NCI-H187 treated with DMSO at 0.1 percent for 48 hours (cell line): ENCODE measurements at places on chromosomes 13 and 19.

GRCh38 chr19:7870571-7871436 lies 3.4 kb downstream of the PRR36 start:
- DNase-seq: no peak

DNA sequence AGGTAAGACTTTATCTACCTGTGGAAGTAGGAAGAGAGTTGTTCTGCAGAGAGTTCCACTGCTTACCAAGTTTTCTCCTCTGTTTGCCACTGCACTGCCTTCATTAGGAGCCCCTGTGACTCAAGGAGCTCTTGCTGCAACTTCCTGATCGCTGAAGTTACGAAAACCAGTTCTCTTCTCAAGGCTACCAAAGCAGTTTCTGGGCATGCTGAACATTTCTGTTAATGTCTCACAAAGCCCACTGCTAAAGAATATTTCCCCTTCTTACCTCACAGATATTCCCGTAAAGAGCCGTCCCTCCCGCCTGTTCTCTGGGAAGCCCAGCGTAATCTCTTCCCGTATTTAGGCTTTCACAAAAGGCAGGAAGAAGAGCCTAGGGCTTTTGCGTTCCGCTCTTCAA lies 82.6 kb upstream of the OXGR1 start:
- no peak for DNase-seq

DNA sequence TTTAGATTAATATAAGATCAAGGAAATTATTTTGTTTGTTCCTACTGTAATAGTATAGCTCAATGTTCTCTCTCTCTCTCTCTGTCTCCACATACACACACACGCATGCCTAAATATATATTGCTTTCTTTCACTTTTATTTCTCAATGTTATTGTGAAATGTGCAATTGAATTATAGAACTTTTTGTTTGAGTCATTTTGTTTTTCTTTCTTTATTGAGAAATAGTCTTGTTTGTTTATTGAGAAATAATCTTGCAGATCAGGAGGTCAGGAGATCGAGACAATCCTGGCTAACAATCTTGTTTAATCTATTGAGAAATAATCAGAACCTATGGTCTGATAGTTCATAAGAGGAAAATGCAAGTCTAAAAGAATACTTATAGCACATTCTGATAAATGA lies 1581.3 kb downstream of the EFNB2 start:
- no peak for DNase-seq

GRCh38 chr13:102907016-102907756 lies 61.4 kb downstream of the ERCC5 start:
- DNase-seq: no peak

DNA sequence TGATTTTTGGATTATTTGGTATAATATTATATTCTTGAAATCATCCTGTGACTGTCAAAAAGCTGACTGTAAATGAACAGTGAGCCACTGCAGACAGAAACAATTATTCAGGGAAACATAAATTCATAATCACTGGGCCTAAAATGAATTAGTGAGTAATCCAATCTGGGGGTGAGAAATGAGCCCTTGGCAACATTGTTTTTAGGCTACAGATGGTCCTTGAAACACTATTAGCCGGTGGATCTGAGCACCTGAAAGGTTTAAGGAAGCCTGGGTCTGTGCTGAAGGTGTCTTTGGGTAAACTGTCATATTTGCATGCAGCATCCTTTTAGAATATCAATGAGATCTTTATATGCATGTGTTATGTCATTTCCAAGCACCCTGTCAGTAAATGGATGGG lies 290.7 kb downstream of the ATP8A2 start:
- no peak for DNase-seq

- no peak for DNase-seq
These were observed 13.0 kb downstream of the BRME1 start for GRCh38 chr19:13892870-13893269.

- DNase-seq: no peak
These were observed 44.7 kb upstream of the ZNF429 start for GRCh38 chr19:21460686-21461085.

DNA sequence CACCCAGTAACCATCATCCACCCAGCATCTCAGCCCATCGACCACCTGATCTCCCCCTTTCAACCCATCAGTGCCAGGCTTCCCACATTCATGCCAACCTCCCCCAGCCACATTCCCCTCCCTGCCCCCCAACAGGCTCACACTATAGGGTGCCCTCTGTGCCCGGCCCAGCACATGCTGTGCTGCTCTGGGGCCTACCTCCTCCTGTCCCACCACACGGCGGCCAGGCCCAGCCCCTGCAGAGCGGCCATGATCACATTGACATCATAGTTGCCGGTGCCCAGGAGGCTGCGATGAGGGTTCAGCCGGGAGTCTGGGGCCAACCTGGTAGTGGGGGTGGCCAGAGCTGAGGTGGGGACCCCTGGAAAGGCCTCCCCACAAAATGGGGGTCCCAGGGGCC lies 3.6 kb downstream of the JOSD2 start:
- DNase-seq: no peak

DNA sequence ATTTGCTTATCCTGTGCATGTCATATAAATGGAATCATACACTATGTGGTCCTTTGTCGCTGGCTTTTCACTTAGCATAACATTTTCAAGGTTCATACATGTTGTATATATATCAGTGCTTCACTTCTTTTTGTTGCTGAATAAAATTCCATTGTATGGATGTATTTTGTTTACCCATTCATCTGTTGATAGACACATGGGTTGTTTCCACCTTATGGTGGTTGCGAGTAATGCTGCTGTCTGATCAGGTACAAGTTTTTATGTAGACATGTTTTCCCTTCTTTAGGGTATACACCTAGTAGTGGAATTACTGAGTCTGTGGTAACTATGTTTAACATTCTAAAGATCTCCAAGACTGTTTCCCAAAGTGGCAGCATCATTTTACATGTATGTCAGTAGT lies 102.5 kb downstream of the RNF17 start:
- no peak for DNase-seq

DNA sequence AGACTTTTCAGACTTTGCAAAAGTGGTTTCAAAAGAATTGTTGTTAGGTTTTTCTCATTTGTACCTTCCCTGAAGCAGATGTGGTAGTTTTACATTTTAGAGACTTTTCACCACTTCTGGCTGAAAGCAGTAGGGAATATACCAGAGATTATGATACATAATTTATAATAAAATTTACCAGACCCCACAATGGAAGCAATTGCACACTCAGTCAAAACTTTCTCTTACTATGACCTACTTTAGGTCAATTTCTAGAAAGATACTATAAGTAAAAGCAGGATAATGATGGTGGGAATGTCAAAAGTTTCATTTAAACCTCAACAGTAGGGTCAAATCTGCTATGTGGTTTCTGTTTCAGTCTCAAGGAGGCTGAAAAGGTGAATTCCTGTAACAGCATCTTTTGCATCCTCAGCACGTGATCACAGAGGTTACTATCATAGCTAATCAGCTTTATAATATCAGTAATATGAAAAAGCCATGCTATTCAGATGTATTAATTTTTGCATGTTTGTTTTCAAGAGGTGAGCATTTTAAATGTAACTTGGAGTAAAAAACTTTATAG lies 26.9 kb downstream of the PCCA start:
- no peak for DNase-seq

DNA sequence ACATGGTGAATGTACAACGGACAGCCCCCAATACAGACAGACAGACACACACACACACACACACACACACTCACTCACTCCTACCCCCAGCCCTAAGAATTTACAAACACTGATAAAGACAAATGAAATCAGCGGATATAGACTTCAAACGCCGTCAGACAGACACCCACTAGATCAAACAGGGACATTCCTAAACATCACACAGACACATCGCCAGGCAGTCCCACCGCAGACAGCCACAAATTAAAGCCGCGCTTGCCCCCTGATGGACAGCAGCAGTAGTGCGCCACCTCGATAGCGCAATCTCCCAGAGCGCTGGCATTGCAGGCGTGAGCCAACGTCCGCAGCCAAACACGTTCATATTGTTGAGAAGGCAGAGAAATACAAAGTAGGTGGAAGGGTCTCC lies 24.7 kb upstream of the ADGRE1 start:
- DNase-seq: no peak

DNA sequence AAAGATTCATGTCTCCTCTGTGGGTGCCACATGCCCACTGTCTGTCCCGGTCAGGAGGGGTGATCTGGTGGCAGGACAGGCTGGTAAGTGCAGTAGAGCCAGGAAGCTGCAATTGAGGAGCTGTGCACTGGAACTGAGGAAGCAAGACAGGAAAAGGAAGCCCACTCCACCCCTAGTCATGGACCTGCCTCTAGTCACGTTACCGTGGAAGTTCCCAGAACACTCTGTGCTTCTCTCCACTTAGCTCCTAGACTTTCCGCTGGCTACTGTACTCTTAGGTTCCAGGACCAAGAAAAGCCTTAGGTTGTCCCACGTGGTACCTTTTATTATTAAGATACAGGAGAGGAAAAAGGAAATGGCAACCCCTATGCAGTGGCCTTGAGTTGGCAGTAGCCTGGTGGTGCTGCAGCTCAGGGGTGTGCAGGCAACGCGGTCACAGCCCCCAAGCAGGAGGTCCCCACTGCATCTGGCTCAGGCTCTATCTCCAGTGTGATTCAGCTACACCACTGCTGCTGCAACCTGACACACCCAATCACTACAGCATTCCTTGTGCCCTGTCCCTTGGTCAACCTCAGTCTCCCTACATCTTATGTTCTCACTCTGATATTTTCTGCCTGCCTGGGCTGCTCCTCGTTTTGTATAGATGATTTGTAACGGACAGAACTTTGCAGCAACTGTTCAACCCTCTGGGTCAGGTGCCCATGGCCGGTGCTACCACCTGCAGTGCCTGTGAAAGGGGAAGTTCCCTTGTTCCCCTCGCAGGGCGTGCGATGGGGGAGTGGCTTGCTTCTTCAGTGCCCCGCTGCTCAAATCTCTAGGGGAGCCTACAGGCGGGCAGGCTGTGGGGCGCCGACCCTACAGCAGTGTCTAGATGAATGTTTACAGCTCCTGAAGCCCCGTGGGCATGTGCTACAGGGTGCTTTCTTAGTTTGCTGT lies 24.4 kb upstream of the GPR12 start:
- DNase-seq: no peak

DNA sequence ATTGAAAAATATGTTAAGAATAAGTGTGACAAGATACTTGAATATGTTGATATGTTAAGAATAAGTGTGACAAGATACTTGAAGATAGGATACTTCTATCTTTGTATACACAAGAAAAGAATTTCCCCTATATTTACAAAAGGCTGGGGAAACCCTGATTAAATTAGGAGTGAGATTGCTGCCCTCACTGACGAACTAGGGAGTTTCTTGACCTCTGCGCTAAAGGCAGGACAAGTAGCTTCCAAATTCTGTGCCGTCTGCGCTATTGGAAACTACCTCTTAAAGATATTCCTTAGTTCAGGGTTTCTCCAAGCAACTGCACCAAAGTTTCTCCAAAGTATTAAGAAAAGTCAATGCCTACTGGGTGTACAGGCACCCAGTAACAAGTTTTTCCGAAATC lies 730 bp downstream of the ZNF260 start:
- DNase-seq: no peak

DNA sequence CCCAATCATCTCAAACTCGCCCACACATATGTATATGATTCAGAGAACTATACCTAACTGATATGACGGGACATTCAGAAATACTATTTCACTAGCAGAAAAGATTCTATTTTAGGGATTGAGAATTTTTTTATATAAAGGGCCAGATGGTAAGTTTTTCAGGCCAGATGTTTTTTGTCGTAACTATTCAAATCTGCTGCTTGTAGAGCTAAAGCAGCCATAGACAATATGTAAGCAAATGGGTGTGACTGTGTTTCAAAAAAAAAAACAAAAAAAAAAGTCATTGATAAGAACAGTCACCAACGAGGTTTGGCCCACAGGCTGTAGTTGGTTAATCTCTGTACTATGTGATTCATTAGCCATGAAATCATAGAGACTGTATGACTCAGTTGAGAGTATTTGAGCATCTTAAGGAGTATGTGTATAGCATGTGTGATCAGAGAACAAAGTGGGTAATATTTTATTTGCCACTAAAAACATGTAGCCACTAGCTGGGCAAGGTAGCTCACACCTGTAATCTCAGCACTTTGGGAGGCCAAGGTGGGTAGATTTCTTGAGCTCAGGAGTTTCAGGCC lies 2724.7 kb downstream of the PCDH9 start:
- DNase-seq: no peak

- DNase-seq: no peak
These were observed 371.4 kb upstream of the SLC10A2 start for GRCh38 chr13:103437651-103438050.

DNA sequence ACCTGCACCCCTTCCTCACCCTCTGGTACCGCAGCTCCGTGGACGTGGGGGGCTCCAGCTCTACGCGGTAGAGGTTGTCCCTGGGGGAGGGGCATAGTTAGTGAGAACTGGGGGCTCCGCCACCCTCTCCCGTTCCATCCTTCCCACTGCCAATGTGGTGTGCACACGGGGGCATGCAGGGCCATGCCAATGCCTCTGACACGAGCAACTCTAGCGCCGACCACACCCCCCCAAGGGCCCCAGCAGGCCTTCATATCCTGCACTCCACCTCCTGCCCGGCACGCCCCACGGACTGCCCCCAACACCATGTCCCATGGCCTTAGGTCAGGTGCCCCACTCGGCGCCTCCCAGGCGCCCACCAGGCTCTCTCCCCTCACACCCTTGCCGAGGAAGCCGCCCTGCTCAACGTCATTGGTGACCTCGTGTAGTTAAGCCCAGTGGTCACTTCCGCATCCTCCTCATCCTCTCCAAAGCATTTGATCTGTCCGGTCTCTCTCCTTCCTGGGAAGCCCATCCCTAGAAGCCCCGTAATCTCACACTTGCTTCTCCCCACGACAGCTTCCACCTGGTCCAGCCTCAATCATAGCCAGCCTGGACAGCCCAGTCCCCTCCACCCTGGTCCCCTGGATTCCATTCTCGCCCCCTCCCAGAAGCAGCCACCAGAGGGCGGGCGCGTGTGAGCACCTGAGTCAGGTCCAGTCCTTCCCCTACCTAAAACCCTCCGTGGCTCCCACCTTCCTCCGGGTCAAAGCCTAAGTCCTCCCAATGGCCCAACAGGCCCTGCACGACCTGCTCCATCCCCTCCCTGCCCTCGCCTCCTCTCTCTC lies 2.1 kb downstream of the SEMA6B start:
- DNase-seq: no peak

GRCh38 chr13:46176756-46177155 lies 5.2 kb downstream of the LCP1 start:
- no peak for DNase-seq

DNA sequence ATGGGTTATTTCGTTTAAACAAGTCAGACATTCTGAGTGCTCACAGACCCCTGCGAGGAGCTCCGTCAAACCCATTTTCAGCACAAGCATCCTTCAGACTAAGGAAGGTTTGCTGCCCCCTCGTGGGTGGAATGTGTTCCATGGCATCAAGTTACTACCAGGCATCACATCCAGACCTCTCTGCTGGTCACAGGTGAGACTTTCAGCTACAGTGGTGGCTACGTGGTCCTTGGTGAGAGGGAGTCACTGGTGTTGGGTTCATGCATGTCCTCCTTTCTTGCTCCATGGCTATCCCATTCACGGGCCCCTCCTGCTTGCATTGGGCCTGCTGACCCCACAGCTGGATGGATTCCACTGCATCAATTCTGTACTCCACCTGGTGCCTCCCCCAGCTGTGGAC lies 9.1 kb upstream of the LILRB5 start:
- DNase-seq: no peak
